Transverse colon (tissue), 4 donors: ENCODE measurements at places on chromosomes 4 and X.

DNA sequence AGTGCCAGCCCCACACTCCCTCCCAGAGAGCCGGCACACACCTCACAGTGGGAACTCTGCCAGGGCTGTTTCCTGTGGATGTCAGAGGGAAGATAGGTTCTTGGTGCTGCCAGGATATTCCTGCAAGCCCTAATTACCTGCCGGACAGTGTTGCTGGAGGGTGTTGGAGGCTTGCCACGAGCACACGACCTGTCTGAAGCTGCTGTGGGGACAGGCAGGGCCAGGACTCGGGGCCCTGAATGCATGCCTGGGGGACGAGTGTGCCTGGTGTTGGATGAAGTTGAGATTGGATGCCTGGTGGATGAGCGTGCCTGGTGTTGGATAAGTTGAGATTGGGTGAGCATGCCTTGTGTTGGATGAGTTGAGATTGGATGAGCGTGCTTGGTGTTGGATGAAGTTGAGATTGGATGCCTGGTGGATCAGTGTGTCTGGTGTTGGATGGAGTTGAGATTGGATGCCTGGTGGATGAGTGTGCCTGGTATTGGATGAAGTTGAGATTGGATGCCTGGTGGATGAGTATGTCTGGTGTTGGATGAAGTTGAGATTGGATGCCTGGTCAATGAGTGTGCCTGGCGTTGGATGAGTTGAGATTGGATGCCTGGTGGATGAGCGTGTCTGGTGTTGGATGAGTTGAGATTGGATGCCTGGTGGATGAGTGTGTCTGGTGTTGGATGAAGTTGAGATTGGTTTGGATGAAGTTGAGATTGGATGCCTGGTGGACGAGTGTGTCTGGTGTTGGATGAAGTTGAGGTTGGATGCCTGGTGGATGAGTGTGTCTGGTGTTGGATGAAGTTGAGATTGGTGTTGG lies 23.2 kb upstream of the UVSSA start:
- peaks cover 14% of the 10 kb centered on the region for H3K36me3 ChIP-seq
- no peaks in the 10 kb centered on the region for H3K27me3 ChIP-seq
- no peak overlapping the region for H3K27ac ChIP-seq
- DNase-seq, result no peak

GRCh38 chr4:17681281-17682221 lies 67.1 kb downstream of the MED28 start:
- DNase-seq, result no peak
- no peaks in the 10 kb centered on the region for H3K27me3 ChIP-seq
- no peak overlapping the region for H3K4me3 ChIP-seq
- H3K27ac ChIP-seq, result no peak overlapping the region
- no peaks in the 10 kb centered on the region for H3K4me1 ChIP-seq

DNA sequence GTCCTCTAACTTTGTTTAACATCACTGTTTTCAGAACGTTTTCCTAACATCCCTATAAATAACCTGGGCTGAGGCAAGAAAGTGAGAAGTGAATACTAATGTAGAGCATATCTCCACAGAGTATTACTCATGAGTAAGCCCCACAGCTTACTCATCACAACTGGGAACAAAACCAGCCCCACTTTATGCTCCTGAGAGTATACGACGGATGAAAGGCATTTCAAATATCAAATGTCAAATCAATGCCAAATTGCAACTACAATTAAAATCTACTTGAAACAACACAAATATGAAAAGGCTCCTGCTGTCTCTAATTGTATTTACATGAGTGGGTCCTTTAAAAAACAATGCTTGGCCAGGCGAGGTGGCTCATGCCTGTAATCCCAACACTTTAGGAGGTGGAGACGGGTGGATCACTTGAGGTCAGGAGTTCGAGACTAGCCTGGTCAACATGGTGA lies 41.2 kb downstream of the SH3RF1 start:
- H3K4me3 ChIP-seq, result no peak overlapping the region
- peak overlapping the region; percentile 12 for H3K27ac ChIP-seq
- no peaks in the 10 kb centered on the region for H3K27me3 ChIP-seq
- H3K4me1 ChIP-seq, result peaks cover 13% of the 10 kb centered on the region

DNA sequence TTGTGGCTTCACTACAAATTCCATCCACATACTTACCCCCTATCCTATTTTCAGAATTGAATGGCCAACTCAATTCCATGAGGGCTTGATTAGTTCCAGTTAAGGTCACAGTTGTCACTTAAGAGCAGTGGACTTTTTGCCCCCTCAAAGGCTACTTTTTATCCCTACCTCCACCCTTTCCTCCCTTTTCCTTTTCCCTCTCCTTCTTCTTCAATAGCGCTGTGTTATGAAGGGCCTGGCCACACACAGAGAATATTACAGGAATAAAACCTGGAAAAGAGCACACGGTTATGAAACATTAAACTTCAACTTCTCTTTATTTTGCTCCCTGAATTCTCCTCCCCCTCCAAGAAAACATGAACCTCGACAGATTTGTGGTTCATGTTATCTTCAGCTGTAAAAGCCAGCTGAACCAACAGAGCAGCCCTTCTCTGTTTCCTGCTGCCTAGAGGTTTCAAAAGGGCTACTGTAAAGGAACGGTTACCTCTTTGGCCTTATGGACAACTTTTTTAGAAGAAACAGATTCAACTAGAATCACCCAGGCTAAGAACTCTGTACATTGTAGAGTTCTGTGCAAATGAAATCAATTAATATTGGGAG lies 87.0 kb upstream of the RPL34 start:
- H3K27me3 ChIP-seq, result no peaks in the 10 kb centered on the region
- no peak overlapping the region for H3K4me3 ChIP-seq
- H3K4me1 ChIP-seq, result peaks cover 10% of the 10 kb centered on the region
- no peak overlapping the region for H3K27ac ChIP-seq
- H3K36me3 ChIP-seq, result no peaks in the 10 kb centered on the region
- DNase-seq, result no peak

- H3K27ac ChIP-seq, result peak within 1 kb of the TSS; percentile 76
- peaks cover 31% of the 10 kb centered on the region for H3K27me3 ChIP-seq
- H3K4me3 ChIP-seq, result peak within 1 kb of the TSS; percentile 61
- H3K36me3 ChIP-seq, result no peaks in the 10 kb centered on the region
Measured at GRCh38 chr4:165378745-165379677, at the start of gene CPE. Gene CPE (plus strand): TSS chr4:165379008. CDS start chr4:165379222, 214 bp downstream.

DNA sequence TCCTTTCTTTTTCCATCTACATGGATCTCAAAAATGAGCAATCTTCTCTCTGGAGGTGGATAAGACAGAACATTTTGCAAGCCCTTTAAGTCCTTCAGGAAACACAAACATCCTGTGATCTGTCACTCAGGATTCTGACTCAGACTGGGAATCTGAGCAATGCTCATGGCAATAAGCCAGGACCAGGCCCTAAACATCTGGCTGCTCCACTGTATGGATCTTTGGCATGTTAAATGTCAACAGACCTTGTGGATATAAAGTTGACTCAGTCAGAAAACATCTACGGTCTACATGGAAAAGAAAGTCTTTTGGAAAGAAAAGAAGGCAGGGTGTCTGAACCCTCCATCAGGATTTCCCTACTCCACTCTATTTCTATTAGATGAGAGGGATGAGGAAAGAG lies 17.8 kb upstream of the CHIC2 start:
- H3K27me3 ChIP-seq, result peaks cover 13% of the 10 kb centered on the region
- no peak overlapping the region for H3K27ac ChIP-seq
- DNase-seq, result peak; percentile 57
- H3K4me3 ChIP-seq, result no peak overlapping the region
- peaks cover 8% of the 10 kb centered on the region for H3K4me1 ChIP-seq
- no peaks in the 10 kb centered on the region for H3K36me3 ChIP-seq

- no peaks in the 10 kb centered on the region for H3K36me3 ChIP-seq
- no peak overlapping the region for H3K4me3 ChIP-seq
- DNase-seq, result no peak
Measured at GRCh38 chr4:25448379-25449109, 71.5 kb downstream of the ANAPC4 start.

- no peak overlapping the region for H3K27ac ChIP-seq
- H3K4me1 ChIP-seq, result no peaks in the 10 kb centered on the region
- no peak for DNase-seq
- no peaks in the 10 kb centered on the region for H3K36me3 ChIP-seq
- no peak overlapping the region for H3K4me3 ChIP-seq
Measured at GRCh38 chr4:22884157-22884556, 191.4 kb downstream of the GBA3 start.

DNA sequence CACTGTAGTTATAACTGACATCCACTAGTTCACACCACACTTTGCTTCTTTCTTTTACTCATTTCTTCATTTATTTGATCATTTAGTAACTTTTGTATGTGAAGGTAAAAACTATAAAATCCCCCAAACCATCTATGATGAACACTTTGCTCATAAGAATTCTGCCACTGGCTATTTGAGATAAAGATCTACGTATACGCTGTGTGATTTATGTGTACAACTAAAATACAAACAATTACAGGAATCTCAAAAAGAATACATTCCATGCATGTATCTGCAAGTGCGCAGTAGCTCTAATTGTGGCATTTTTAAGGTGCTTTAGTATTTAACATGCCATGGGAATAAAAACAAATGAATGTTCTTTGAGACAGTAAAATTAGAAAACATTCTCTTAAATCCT lies 156.9 kb upstream of the NAP1L5 start:
- no peak for DNase-seq
- no peak overlapping the region for H3K4me3 ChIP-seq
- no peaks in the 10 kb centered on the region for H3K36me3 ChIP-seq
- no peaks in the 10 kb centered on the region for H3K4me1 ChIP-seq
- H3K27me3 ChIP-seq, result no peaks in the 10 kb centered on the region
- no peak overlapping the region for H3K27ac ChIP-seq

GRCh38 chr4:1297456-1298325 lies 8.0 kb downstream of the MAEA start:
- H3K36me3 ChIP-seq, result no peaks in the 10 kb centered on the region
- H3K4me1 ChIP-seq, result no peaks in the 10 kb centered on the region
- DNase-seq, result no peak
- H3K27ac ChIP-seq, result no peak overlapping the region

- H3K36me3 ChIP-seq, result no peaks in the 10 kb centered on the region
- H3K27me3 ChIP-seq, result no peaks in the 10 kb centered on the region
- DNase-seq, result no peak
Measured at GRCh38 chr4:92864096-92864495, 560.3 kb downstream of the GRID2 start.

GRCh38 chr4:29756966-29757365 lies 963.2 kb upstream of the PCDH7 start:
- DNase-seq, result no peak
- no peak overlapping the region for H3K4me3 ChIP-seq
- no peaks in the 10 kb centered on the region for H3K36me3 ChIP-seq
- no peaks in the 10 kb centered on the region for H3K27me3 ChIP-seq
- no peaks in the 10 kb centered on the region for H3K4me1 ChIP-seq
- H3K27ac ChIP-seq, result no peak overlapping the region

DNA sequence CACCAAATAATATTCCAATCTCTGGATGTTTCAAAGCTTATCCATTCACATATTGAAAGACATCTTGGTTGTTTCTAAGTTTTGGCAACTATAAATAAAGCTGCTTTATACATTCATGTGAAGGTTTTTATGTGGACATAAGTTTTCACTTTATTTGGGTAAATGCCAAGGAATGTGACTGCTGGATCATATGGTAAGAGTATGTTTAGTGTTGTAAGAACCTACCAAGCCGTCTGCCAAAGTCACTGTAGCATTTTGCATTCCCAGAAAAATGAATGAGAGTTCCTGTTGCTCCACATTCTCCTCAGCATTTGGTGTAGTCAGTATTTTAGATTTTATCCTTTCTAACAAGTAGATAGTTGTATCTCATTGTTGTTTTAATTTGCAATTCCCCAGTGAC lies 1047.7 kb downstream of the C4orf33 start:
- no peaks in the 10 kb centered on the region for H3K4me1 ChIP-seq
- H3K36me3 ChIP-seq, result no peaks in the 10 kb centered on the region
- no peak overlapping the region for H3K27ac ChIP-seq
- H3K4me3 ChIP-seq, result no peak overlapping the region

DNA sequence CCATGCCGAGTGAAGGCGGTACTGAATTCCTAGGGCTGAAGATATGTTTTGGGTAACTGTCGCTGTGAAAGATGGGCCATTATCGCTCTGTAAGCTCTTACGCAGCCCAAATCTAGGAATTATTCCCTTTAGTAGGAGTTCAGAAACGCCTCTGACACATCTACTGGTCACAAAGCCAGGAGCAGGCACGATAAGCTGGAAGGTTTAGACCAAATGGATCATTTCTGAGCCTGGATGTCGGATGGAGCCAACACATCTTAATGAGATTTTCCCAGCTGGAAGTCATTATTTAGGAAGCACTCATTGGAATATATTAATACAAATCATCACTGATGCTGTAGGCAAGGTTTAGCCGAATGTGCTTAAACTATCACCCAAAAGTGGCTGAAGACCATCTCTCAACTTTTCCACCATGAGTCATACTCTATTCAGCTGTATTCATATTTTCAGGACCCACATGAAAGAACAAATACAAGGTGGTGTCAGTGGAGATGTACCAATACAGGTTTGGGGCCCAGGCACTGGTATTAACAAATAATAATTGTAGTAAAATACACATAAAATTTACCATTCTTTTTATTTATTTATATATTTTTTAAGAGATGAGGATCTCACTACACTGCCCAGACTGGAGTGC lies 34.2 kb upstream of the ATRX start:
- H3K27me3 ChIP-seq, result no peaks in the 10 kb centered on the region
- no peak for DNase-seq
- H3K4me1 ChIP-seq, result no peaks in the 10 kb centered on the region

DNA sequence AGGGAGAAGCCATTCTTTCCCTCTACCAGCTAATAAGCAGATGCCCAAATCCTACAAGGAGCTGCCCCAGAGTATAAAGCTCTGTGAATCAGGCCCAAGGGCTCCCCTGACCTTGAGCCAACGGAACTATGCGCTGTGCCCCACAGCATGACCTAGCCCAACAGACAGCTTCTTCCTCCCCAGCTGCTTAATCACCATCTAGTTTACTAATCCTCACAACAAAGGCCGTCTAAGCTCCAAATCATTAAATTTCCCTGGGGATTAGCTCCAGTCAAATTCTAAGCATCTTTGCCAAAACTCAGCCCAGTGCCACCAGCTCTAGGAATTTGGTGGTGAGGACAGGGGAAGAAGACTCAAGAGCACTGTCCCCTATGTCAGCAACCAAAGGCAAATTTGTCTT lies 113.1 kb downstream of the SHROOM4 start:
- DNase-seq, result no peak
- no peak overlapping the region for H3K4me3 ChIP-seq
- no peaks in the 10 kb centered on the region for H3K36me3 ChIP-seq
- no peaks in the 10 kb centered on the region for H3K27me3 ChIP-seq
- H3K4me1 ChIP-seq, result peaks cover 3% of the 10 kb centered on the region

- no peak overlapping the region for H3K27ac ChIP-seq
- H3K4me3 ChIP-seq, result no peak overlapping the region
- no peak for DNase-seq
- no peaks in the 10 kb centered on the region for H3K27me3 ChIP-seq
Measured at GRCh38 chr4:4625488-4625887, 83.6 kb upstream of the STX18 start.

DNA sequence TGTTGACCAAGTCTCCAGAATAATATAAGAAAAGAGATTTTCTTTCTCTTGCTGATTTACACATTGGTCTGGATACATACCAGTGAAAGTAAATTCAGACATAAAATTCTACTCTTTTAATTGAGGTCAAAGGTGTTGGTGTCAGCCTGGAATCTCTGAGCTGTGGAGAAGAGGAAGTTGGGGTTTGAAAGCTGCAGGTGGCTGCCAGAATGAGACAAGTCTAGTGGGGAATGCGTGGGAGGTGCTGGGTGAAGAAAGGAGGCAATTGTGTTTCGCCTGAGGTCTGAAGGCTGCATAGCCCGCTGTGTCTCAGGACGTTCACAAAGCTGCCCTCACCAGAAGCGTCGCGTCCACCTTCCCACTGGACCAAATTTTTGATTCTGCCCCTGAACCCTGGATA lies 31.2 kb downstream of the PHEX start:
- no peak overlapping the region for H3K4me3 ChIP-seq
- no peaks in the 10 kb centered on the region for H3K27me3 ChIP-seq
- no peak for DNase-seq
- H3K36me3 ChIP-seq, result no peaks in the 10 kb centered on the region
- H3K4me1 ChIP-seq, result no peaks in the 10 kb centered on the region
- no peak overlapping the region for H3K27ac ChIP-seq
